Eye (tissue), 1 donor: ENCODE measurements at places on chromosomes 2 and 18.

GRCh38 chr18:63763831-63764600 lies 11.2 kb upstream of the SERPINB7 start:
- DNase-seq: no peak

- DNase-seq: no peak
These were observed 6.7 kb upstream of the B3GNT7 start for GRCh38 chr2:231388725-231389346.

- no peak for DNase-seq
These were observed 495.3 kb downstream of the IRS1 start for GRCh38 chr2:226304308-226304707.

GRCh38 chr18:26470011-26470637 lies 78.2 kb downstream of the KCTD1 start:
- peak; percentile 43 for DNase-seq

DNA sequence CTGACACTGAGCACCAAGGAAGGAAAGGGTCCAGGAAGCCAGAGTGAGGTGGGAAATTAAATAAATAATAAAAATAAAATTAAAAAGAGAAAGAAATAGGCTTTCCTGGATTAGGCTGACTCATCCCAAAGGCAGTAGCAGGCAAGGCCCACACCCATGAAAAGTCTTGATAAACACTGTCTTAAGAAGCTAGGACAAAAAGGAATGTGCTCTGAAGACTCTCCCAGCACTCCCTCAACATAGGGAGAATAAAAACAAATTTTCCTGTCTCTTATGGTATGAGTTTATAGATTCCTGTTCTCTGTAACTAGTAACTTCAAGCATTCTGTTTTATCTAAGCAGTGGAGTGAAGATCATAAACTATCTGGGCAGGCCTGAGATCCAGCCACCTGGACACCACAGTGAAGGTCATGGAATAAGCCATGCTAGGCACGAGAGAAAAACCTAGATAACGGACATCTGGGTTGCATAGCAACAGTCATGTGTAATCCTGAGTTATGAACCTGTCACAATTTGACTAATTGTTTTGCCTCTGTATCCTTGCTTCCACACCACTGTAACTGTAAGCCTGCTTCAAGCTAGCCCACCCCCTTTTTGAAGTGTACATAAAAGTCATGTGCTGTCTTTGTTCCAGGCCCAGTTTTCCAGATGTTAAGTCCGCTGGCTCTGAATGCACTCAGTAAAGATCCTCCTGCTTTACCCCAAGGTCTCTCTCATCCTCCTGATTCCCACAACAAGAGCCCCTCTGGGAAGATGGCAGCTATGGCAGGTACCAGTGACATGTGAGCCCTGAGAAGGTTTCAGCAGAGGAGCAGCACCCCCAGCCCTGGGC lies 107.8 kb downstream of the NDUFA10 start:
- DNase-seq: no peak

GRCh38 chr2:215966951-215967350 lies 46.4 kb downstream of the MREG start:
- peak; percentile 25 for DNase-seq
